ENCODE measurements at places on chromosomes 12 and 14. TPM values are rescaled to one million over a fixed set of nuclear protein-coding genes. Genes with fewer than 3 reads are reported as not detected.

The KRT83 gene
- not detected for total RNA-seq

The SDR9C7 gene
- total RNA-seq: not detected

The ABCD2 gene
- total RNA-seq: under 0.01 TPM

The PGF gene
- total RNA-seq: 6.3 TPM

The C12orf56 gene
- 11.9 TPM for total RNA-seq

The HAL gene
- not detected for total RNA-seq

The MUCL1 gene
- total RNA-seq: not detected

The POTEM gene
- not detected for total RNA-seq

The KRT3 gene
- total RNA-seq: not detected

The MYL2 gene
- total RNA-seq: not detected

The ASIC1 gene
- 2.6 TPM for total RNA-seq

The TBC1D30 gene
- total RNA-seq: not detected

The TNFRSF1A gene
- total RNA-seq: 316 TPM

The HOTAIR gene
- total RNA-seq: not detected

The TPH2 gene
- not detected for total RNA-seq

The HVCN1 gene
- total RNA-seq: 1.5 TPM

The DLGAP5 gene
- 33.8 TPM for total RNA-seq

The APOF gene
- not detected for total RNA-seq

The GDF3 gene
- total RNA-seq: not detected

The NGB gene
- not detected for total RNA-seq

The MSRB3 gene
- total RNA-seq: 18.0 TPM
